ENCODE measurements at places on chromosomes 16 and 17. TPM values are rescaled to one million over a fixed set of nuclear protein-coding genes. Genes with fewer than 3 reads are reported as not detected.

The CCL4L2 gene
- not detected for total RNA-seq

The WNT9B gene
- total RNA-seq: not detected

The WFDC1 gene
- 0.63 TPM for total RNA-seq

The RNF135 gene
- total RNA-seq: 14.3 TPM

The C1QTNF8 gene
- total RNA-seq: not detected

The MARVELD3 gene
- total RNA-seq: 0.63 TPM

The ZFPM1 gene
- total RNA-seq: 4.2 TPM

The ITGB3 gene
- 148 TPM for total RNA-seq

The PPP1R27 gene
- total RNA-seq: not detected

The RASD1 gene
- total RNA-seq: 0.33 TPM

The TMEM95 gene
- total RNA-seq: not detected

The PTGES3L gene
- total RNA-seq: 2.9 TPM

The SPATA32 gene
- total RNA-seq: not detected

The PIPOX gene
- 1.0 TPM for total RNA-seq

The KPNB1 gene
- total RNA-seq: 157 TPM

The UTS2R gene
- not detected for total RNA-seq

The CBX8 gene
- 6.2 TPM for total RNA-seq

The TANGO6 gene
- total RNA-seq: 17.8 TPM

The CHST4 gene
- not detected for total RNA-seq

Measured in mesangial cell (primary cell).